ENCODE measurements at places on chromosomes 12 and 14.

GRCh38 chr12:14874882-14875281, 10.8 kb downstream of the MGP start:
- DNase-seq = no peak

DNA sequence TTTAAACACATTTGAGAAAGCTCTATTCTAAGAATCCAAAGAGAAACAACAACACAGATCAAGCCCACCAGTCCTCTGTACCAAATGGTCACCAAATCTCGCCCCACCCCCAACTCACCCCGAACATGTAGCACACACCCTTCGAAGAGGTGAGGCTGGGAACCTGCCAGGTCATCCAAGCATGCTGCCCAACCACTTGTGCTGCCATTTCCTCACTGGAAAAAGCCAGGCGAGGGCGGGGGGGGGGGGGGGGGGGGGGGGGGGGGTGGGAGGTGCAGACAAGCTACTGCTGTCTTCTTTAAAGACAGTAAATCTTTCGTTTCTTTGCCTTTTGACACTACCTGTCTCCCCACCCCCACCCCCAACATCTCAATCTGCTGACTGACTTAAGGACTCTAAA, 59.9 kb downstream of the SETD3 start:
- no peak for DNase-seq

DNA sequence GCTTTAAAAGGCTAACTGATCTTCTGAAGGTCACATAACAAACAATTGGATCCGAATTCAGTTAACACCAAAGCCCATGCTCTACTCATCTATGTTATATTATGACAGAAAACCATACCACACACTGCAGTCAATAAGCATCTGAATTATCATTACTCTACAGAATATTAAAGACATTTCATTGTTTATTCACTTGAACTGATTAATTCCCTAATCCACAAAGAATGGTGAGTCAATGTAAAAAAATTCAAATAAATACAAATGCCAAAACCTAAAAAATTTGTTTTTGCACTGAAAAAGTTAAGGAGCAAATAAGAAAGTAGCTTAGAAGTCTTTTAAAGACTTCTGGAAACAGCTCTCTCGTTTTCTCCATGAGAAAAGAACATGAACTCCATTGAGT, 13.7 kb downstream of the NID2 start:
- DNase-seq = no peak

DNA sequence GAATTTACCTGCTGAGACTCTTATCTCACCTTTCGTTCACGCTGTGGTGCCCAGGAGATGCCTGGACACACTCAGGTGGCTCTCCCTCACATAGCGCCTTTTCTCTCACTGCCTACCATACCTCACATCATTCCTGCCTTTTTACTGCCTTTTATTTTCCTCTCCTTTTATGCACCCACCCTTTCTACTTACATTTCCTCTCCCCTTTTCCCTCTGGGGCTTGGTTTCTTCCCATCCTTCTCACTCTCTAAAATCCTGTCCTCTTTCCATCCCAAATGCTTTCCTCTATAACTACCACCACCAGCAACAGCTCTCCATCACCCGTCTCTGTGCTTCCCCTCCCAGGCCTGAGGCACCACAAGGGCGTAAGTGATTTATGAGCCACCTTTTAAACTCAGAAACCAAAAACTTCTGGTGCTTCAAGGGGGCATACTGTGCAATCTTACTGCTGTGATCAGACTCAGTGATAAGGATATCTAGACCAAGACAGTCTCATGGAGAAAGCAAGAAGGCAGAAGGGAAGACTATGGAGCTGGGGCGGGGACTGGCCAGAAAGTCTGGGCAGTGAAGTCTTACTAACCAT, 32.7 kb upstream of the SMUG1 start:
- DNase-seq = no peak

DNA sequence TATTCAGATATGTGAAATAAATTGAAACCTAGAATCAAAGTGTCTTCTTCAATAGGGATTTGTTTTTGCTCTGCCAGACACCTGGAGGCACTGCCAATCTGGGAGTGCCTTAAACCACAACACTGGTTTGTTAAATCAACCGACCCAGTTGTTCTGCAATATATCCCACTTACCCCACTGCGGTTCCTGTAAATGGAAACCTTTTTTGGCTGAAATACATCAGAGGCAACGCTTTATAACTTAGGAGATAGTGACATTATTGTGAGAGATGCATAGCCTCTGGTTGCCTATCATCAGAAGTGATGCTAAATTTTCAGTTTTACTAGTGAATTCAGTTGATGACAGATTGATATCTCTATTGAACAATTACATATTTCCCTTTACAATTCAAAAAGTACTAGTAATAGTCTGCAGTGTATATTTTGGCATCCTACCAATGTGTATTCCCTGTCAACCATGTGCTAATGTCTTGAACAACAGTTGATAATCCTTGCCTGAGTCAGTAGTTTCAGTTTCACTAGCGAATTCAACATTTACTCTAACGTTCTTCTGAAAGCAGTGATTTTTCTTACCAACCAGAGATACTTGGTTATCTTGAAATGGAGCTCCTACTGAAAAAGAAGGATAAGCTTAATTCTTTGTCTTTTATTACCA, 30.5 kb downstream of the PPP2R5C start:
- no peak for DNase-seq

- no peak for DNase-seq
Measured at GRCh38 chr12:101110866-101111265, 99.2 kb downstream of the SLC5A8 start.

GRCh38 chr14:104639885-104640548, 35.4 kb upstream of the TMEM179 start:
- DNase-seq = peak; percentile 89

DNA sequence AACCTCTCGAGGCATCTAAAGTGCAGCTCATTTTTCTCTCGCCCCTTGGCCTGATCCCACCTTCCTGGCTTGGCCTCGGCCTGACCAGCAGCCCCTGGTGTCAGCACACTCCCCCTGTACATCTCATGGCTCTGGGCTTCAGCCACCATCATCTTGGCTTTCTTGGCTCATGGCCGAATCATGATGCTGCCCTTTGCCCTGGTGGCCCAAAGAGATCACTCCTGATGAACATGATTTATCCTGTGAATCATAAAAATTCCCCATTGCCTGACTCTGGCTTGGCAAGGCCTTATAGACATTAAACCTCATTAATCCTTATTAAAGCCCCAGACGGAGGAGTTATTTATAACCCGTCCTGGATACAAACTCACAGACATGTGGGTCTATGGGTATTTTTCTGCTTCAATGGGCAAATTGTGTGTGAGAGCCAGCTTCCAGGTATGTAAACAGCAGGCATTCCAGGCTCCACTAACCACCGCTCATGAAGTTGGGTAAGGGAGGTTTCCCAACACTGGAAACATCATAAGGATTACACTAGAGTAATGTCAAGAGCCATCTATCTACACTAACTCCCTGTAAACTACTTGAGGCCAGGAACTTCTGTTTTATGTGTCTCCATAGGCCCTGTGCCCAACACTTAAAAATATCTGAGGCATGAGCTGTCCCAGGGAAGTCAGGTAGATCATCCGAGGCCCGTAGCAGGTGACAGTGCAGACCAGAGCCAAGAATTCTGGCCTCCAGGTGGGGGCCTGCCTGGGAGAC, 171.2 kb downstream of the TTC8 start:
- no peak for DNase-seq

DNA sequence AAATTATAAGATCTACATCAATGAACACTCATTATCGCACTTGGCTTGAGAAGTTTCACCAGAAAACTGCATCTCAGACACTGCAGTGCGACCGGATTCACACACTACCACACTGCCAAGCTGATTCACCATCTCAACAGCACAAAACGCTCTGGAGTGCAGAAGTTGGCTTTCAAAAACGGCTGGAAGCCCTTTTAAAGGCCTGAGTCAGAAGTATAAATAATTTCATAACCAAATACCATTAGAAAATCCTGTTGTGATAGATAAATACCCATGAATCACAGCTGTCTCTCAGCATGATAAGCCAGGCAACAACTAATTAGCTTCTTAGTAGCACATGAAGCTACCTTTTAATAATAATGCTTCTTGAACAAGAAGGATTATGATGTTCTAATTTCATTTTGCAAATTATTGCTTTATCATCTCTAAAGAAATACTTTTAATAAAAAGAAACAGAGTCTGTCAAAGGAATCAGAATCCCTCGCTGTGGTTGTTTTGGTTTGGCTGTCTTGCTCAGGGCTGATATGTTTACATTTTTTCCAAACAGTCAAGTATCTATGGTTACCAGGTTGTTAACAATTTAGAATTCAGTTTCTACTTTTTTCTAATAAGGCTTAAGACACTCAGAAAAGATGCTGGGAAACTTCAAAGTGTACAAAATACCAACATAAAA, 51.2 kb downstream of the SLC2A13 start:
- no peak for DNase-seq

- DNase-seq = no peak
Measured at GRCh38 chr12:112875608-112876007, 31.2 kb upstream of the OAS1 start.

- DNase-seq = no peak
Measured at GRCh38 chr12:6939191-6939540, 4.5 kb upstream of the RNU7-1 start.

- no peak for DNase-seq
Measured at GRCh38 chr14:52078095-52078531, 9.3 kb upstream of the NID2 start.

DNA sequence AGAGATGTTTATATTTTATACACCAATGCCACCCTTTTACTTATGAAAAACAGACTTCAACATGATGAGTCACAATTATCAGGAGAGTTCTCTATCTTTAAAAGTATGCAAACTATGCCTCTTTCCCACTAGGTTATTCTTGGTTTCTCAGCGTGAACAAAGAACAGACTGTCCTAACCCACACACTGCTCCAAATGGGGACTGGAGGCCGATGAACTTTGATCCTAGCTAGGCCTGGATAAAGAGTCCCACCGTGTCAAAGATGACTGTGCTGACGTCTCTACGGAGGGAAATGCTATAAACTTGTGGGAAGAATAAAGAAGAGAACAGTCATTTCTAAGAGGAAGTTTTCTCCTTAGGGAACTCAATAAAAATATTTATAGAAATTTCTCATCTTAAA, 160.1 kb downstream of the EPS8 start:
- DNase-seq = peak; percentile 61

GRCh38 chr14:45267071-45267470, 14.1 kb upstream of the MIS18BP1 start:
- no peak for DNase-seq

GRCh38 chr12:124049451-124050094, 76.6 kb downstream of the ZNF664 start:
- no peak for DNase-seq

GRCh38 chr12:93926237-93926636, 222.1 kb upstream of the PLXNC1 start:
- DNase-seq = no peak

GRCh38 chr12:131808744-131809371, 19.3 kb upstream of the MMP17 start:
- DNase-seq = no peak

DNA sequence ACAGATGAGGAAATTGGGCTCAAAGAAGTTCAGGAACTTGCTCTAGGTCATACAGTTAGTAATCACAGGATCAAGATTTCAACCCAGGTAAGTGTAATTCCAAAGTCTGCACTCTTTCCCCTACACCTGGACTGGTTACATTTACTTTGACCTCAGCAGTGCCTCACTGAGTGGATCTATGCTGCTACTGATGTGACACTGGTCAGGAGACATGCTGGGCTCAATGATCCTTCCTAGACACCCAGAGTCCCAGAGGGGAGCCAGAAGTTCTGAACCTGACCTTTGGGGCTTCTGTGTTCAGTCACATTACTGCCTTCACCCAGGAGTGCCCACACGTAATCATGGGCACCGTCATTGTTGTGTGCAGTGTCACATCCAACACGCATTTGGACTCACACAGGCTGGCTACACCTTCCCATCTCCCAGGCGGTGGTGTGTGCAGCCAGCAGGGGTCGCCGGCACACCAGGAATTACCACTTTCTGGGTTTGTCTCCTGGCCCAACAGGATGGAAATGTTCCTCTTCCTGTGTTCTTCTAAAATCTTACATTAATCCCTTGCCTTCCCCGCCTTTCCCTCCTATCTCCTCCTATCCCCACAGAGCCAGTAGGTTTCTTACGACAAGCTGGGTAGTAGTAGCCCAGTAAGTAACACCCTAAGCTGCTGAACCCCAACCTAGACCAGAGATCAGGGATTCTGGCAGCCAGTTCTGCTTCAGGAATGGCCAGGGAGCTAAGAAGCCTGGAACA, 25.6 kb downstream of the CALCOCO1 start:
- DNase-seq = peak; percentile 80

DNA sequence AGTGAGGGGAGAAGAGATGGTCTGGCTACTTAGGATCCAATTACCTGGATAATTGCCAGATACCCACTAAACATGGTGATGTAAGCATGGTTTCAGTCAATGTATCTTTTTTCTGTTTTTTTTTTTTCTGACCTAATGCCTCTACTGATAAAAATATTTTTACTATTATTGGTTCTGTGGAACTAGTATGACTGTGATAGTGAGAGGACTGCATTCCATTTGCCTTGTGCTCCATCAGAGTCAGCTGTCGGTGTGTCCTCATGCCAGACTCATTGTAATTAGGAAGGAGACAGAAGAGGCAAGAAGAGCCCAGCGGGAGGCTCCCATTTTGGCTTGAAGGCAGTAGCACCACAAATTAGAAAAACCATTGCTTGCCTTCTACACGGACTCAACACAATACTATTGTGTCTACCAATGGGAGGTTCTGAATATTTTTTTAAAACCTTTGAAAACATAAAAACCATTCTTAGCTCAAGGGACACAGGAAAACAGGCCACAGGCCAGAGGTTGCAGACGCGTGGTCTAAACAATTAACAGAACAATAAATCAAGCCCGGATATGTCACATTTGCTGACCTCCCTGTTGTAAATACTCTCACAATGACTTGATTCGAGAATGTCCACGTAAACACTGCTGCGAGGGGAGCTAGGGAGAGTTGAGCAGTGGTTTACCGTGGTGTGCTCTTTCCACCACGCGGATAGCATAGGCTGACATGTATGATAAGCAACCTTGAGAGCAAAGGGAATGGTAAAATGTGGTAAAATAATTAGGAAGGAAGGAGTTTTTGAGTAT, 13.5 kb upstream of the DCP1B start:
- DNase-seq = peak; percentile 49

DNA sequence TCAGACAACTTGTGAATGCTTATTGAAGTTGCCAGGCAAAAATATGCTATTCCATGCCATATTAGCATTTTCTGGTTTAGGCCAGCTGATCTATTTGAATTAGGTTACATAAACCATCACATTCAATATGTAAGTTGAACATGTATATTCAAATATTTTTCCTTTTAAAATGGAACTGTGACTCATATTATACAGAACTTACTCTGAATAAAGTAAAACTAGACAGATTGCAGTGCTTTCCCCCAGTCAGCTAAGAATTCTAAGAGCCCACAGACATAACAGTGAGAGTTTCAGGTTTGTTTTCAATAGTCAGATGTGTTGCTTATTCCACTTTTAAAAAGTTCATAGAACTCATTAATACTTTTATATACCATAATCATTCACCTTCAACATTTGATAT, 119.8 kb downstream of the MGST1 start:
- no peak for DNase-seq
